ENCODE measurements at places on chromosomes 1 and 21. TPM values are rescaled to one million over a fixed set of nuclear protein-coding genes. Genes with fewer than 3 reads are reported as not detected.

GRCh38 chr1:175219774-175220173, 27.2 kb upstream of the KIAA0040 start:
- no peak for DNase-seq

- DNase-seq, result no peak
Observed at GRCh38 chr1:192005976-192006375, 152.3 kb upstream of the RGS18 start.

Gene ADORA1
- total RNA-seq, result 24.0 TPM

DNA sequence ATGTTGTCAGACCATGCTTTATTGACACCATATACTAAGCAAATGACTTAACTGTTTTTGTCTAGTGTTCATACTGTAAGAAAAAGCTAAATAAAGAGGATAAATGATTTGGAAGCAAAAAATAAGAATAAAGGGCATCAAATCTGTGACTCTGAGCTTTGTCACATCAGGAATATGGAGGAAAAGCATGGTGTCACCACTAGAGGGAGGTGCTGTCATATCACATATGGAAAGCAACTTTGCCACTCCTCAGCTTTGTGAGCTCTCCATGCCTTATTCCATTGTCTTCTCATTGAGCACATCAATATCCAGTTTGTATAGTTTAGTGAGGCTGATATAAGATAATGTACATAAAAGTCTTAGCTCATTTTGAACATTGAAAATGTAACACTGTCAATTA, 20.8 kb upstream of the GBP1 start:
- DNase-seq, result no peak

- no peak for DNase-seq
Observed at GRCh38 chr21:43772425-43772821, 3.7 kb downstream of the CSTB start.

DNA sequence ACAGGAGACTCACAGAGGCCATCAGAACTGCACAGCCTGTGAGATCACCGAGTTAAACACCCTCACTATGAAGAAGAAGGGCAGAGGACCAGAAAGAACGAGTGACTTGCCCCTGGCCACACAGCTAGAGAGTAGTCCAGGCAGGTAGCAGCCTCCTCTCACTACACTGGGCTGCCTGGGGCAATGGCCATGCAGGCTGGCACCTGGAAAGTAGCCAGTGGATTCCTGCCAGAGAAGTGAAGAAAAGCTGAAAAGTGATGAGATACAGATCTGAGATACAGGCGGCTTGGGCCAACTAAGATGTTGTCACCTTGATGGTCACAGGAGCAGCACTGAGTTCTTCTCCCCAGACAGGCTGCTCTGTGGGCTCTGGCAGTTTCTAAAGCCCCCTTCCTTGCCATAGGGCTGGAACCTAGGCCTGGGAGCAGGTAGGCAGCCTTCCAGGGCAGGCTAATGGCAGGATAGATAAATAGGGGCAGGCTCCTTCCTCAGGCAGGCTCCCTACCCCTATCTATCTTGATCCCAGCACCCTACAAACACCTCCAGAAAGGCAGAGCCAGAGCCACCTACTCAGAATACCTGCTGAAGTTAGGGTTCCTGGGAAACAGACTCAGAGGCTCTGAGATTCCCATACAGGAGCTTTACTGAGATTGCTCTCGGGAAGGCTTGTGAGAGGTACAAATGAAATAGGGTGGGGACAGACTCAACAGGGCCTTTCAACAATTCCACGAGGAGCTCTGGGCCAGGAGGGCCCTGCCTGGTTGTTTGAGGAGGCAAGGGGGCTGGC, 106.3 kb downstream of the BEND5 start:
- DNase-seq, result no peak

Gene PLA2G4A
- 2.3 TPM for total RNA-seq

Gene FCAMR
- not detected for total RNA-seq

- DNase-seq, result no peak
Observed at GRCh38 chr21:44275041-44275440, 10.6 kb upstream of the AIRE start.

DNA sequence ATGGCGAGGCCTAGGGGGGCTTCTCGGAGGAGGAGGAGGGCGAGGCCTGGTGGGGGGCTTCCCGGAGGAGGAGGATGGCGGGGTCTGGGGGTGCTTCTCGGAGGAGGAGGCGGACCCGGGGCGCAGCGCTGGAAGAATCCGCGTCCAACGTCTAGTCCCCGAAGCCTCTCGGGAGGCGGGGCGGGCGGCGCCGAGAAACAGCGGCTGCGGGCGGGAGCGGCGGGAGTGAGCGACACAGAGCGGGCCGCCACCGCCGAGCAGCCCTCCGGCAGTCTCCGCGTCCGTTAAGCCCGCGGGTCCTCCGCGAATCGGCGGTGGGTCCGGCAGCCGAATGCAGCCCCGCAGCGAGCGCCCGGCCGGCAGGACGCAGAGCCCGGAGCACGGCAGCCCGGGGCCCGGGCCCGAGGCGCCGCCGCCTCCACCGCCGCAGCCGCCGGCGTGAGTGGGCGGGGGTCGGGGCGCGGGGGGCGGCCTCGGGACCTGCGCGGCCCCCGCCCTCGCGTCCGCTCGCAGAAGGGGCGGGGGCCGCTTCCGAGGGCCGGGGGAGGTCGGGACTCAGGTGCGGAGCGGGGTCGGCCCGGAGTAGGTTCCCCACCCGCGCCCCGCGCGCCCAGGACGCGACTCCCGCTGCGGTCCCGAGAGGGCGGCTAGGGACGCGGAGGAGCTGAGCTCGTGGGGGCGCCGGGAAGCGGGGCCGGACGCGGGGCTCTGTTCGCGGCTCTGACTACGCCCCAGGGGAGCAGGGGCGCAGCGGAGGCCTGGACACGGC, at the start of gene KLHL17:
TSS of gene KLHL17 (plus strand) at position 222 of the 769 bp plus-strand sequence. CDS start at position 332, 110 bp downstream.
- peak; percentile 42 for DNase-seq

Gene PROK1
- total RNA-seq, result not detected

DNA sequence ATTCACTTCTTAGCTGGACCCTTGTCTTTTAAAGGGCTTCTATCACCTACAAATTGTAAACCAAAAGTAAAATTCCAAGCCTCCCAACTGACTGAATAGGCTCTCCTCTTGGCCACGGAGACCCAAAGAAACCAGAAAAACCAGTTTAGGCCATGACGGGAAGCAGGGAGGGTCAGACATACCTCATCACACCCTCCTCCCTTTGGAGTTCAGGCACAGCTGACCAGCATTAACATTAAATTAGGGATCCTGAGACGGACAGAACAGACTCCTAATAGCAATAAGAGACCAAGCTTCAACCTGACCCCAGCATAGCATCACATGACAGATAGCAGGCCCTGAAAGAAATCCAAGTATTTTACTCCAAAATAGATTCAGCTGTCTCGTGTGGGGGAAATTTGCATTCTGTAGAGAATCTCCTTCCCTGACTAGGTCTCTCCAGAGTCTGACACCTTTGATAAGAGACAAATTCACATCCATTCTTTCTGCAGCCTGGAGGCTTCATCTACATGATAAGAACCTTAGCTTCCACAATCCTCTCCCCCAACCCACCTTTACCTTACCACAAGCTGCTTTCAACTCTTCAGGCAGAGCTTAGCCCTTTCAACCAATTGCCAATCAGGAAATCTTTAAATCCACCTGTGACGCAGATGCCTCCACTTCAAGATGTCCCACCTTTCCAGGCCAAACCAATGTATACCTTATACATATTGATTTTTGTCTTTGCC, 177.1 kb upstream of the RAB4A start:
- DNase-seq, result no peak

Gene LCE2C
- not detected for total RNA-seq

GRCh38 chr1:109897259-109897955, 13.2 kb upstream of the CSF1 start:
- no peak for DNase-seq

Gene CLDN17
- total RNA-seq, result not detected

DNA sequence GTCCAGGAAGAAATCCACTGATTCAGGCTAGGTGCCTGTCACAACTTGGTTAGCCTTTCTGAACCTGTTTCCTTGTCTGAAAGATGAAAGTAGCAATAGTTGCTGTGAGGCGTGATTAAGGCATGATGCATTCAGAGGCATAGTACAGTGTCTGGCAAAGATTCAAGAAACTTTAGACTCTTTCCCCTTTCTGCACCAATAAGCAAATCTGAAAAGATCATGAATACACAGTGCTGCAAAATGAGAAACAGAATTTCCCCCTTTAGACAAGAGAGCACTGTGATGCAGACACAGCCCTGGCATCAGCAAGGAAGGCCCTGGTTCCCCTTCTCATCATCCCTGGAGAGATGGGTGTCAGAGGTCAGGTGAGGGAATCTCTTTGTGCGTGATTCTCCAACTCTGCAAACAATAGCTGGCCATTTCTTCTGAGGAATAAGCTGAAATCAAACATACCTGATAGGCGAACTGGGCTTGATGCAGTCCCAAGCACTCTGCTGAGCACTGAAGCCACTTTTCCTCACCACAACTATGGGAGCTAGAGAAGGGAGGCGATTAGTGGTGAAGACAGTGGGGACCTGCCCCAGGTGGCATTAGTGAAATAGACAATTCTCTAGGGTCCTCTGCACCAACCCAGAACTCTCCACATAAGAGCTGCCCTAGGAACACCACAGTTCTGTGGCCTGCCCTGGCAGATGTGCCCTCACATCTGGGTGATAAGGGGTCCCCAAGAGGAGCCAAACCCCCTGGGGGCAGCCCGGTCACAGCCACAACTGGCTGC, 41.7 kb downstream of the ITPKB start:
- no peak for DNase-seq

DNA sequence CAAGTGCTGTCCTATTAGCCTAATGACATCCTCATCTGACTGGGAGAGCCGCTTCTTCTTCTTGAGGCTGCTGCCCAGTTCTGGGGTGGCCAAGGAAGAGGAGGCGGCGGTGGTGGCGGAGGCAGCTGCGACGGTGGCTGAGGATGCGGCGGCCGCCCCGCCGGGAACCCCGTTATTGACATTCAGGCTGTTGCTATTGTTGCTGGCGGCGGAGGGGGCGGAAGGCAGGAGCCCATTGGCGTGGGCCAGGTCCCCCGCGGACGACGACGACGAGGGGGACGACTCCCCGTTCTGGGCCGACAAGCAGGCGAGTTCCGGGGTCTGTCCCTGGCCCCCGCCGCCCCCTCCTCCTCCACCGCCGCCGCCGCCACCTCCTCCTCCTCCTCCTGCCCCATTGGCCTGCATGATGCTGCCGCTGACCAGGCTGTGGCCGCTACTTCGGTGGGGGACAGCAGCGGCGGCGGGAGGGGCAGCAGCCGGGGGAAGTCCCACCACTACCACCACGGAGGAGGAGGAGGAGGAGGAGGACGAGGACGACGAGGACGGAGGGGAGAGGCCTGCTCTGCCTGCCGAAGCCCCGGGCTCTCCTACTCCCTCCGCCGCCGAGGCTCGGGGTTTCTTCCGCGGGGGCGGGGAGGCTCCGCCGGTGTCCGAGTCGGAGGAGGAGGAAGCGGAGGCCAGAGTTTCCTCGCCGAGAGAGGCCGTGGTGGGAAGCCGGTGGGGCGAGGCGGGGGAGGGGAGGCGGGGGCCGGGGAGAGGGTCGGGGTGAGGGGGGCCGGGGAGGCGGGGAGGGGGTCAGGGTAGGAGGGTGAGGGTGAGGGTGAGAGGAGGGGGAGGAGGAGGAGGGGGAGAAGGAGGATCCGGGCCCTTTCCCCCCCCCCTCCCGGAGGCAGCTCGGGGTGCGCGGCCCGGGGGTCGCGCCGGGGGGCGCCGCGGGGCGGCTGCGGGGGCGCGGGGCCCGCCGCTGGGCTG, 610 bp downstream of the WDR26 start:
- DNase-seq, result no peak

Gene ANGPTL3
- total RNA-seq, result not detected

Gene FAM110D
- 0.47 TPM for total RNA-seq

- DNase-seq, result no peak
Observed at GRCh38 chr1:178869119-178869697, 1.7 kb downstream of the ANGPTL1 start.

Gene KDF1
- not detected for total RNA-seq

DNA sequence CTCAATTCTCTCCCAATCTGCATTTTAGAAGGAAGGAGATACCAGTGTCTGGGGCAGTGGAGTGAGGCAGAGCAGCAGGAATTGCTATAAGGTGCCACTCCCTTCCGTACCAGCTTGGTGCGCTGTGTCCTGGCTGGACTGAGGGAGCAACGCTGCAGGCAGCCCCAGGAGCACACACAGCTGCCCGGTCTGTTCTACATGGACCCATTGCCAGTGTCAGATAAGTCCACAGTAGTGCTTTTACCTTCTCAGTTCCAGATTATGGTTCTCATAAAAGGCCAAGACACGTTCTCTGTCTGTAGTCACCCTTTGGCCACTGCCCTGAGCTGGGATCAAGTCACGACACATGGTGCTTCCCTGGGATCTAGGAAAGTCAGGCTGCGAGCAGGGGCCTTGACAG, 44.1 kb upstream of the BARHL2 start:
- no peak for DNase-seq

Gene SH2D1B
- total RNA-seq, result not detected

GRCh38 chr1:15945011-15945831, 30.7 kb downstream of the ZBTB17 start:
- no peak for DNase-seq

GRCh38 chr21:37380349-37381323, 14.1 kb downstream of the DYRK1A start:
- no peak for DNase-seq

Gene VN1R5
- not detected for total RNA-seq

Gene C4BPA
- not detected for total RNA-seq

Gene RHOU
- 39.6 TPM for total RNA-seq

Gene PERM1
- 0.47 TPM for total RNA-seq
